ENCODE measurements at places on chromosomes 13 and 19.

- no peak for DNase-seq
Observed at GRCh38 chr13:26980099-26981031, 191.2 kb downstream of the USP12 start.

DNA sequence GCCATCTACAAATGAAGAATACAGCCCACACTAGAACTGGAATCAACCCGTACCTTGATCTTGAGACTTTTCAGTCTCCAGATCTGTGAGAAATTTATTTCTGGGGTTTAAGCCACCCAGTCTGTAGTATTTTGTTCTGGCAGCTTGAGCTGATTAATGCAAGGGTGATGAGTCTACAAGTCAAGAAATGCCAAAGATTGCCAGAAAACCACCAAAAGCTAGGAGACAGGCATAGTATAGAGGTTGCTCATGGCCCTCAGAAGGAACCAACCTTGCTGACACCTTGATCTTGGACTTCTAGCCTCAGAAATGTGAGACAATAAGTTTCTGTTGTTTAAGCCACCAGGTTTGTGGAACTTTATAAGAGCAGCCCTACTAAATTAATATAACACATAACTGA is 428.2 kb upstream of the KLF12 start:
- no peak for DNase-seq

- no peak for DNase-seq
Observed at GRCh38 chr19:36163813-36164212, 11.6 kb upstream of the COX7A1 start.

GRCh38 chr13:112771877-112772538 is 82.2 kb downstream of the ATP11A start:
- DNase-seq = no peak

- DNase-seq = no peak
Observed at GRCh38 chr13:54574791-54575190, 1546.2 kb downstream of the OLFM4 start.

DNA sequence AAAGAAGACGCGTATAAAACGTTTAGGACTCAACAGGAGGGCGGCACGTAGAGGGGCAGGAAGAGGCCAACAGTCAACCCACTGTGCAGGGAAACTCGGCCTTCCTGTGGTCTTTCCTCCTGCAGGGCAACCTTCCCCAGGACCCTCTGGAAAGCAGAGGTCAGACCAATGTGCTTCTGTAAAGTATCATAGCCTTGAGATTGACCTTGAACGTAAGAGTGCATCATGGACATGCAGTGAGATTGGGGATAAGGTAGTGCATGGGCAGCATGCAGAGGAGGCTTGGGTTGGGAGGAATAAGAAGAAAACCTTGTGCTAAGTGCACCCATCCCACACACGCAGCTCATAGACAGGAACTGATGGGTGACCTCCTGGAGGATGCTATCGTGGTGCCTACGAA is 34.0 kb upstream of the ZNF507 start:
- DNase-seq = no peak

GRCh38 chr13:48494874-48495273 is 38.0 kb downstream of the RCBTB2 start:
- no peak for DNase-seq

GRCh38 chr19:1026783-1027649 is 608 bp downstream of the CNN2 start:
- no peak for DNase-seq

- DNase-seq = peak; percentile 89
Observed at GRCh38 chr19:53977429-53977990, 13.9 kb upstream of the CACNG6 start.

- DNase-seq = no peak
Observed at GRCh38 chr19:4327877-4328242, 10.8 kb downstream of the STAP2 start.

GRCh38 chr13:26895808-26896466 is 135.4 kb upstream of the GPR12 start:
- no peak for DNase-seq

GRCh38 chr13:33111414-33112110 is 95.3 kb downstream of the KL start:
- no peak for DNase-seq

DNA sequence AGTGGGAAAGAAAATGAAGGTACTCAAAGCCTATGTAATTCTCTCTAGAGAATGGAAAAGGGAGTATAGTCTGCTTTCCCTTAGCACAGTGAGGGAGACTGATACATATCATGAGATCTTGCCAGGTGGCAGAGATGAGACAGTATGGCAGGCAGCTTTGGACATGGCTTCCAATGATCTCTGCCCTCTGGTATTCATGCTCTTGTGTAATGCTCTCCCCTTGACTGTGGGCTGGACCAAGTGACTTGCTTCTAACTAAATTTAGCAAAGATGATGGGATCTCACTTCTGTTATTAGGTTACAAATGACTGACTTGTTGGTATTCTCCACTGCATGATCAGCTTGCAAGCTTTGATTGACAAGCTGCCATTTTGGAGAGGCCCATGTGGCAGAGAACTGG is 10.2 kb downstream of the ZNF132 start:
- DNase-seq = no peak

DNA sequence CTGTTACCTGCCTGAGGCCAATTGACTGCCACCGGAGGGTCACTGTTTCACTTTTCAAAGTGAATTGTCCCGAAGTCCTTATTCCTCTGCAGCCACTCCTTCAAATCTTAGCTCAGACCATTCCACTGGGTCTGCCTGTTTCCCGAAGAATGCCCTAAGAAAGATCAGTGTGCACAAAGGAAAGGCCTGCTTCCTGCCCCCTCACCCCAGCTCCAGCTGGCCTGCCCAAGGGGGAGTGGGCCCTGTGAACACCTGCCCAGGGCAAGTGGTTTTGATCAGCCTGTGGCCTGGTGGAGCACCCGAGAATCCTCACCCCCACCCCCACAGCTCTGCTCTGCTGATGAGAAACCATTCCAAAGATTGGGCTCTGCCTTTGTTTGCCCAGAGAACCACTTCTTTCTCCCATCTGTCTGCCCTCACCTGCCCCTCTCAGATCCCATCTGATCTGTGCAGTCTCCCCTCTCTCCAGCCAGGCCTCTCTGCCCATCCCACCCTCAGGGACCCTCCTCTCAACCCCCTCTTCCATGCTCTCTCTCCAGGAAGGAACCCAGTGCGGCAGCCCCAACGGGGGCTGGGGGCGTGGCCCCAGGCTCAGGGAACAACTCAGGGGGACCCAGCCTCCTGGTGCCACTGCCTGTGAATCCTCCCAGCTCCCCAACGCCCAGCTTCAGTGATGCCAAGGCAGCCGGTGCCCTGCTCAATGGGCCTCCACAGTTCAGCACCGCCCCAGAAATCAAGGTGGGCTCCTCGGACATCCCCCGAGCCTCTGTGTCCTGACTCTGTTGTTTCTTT is 10.3 kb downstream of the LENG1 start:
- no peak for DNase-seq

DNA sequence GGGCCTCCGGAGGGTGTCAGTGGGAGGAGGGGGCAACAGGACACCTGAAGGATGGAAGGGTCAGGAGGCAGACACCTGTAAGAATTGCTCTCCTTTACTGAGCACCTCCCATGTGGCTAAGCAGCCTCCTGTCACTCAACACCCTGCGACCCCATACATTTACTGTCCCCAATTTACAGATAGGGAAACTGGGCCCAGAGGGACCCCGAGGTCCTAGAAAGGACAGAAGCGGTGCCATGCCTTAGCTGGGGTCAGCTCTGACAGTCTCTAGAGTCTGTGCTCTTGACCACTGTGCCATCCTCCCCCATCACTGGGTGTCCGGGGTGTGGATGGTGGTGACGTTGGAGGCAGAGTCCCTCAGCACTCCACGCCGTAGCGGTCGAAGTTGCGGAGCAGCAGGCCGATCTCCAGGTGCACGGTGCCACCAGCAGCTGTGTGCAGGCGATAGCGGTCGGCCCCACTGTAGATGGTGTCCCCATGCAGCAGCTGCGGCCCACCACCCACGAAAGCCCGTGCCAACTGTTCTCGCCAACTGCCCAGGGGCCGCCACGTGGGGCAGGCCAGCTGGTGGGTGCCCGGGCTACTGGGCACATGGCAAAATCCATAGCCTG is 726 bp upstream of the TGFB1 start:
- no peak for DNase-seq

DNA sequence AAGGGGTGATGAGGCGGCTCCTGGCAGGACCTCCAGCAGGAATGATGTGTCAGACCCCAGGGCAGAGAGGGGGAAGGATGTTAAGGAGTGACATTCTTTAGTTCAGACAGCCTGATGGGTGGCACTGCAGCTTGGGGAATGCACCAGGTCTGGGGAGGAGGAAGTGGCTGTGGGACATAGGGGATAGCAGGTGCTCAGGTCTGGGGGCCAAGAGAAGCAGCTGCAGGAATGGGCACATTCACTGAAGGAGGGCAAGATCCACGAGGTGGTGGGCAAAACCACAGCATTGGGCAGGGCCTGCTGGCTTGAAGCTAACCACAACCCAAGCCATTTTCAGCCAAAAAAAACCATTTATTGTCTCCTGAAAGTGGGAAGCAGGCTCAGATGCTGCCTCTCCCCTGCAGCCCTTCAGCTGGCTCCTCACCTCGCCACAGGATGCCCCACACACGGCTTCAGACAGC is 26.5 kb downstream of the COMP start:
- DNase-seq = no peak

DNA sequence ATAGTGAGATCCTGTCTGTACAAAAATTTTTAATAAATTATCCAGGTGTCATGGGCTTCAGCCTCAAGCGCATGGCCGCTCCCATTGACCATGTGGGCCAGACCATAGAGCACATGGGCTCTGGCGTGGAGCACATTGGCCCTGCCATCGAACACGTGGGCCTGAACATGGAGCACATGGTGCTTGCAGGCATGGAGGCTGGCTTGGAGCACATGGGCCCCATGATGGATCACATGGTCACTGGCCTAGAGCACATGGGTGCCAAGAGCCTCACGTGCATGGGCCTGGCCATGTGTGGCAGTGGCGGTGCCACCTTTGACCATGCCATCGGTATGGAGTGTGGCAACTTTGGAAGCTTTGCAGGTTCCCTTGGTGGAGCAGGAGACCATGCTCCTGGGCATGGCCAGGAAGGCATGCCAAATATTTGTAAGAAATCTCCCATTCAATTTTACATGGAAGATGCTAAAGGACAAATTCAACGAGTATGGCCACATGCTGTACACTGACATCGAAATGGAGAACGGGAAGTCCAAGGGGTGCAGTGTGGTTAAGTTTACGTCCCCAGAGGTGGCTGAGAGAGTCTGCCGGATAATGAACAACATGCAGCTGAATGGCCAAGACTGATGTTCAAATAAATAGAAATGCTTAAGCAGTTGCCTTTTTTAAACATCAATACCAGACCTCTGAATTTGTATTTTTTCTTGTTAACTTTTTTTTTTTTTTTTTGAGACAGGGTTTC is 21.3 kb upstream of the SLC1A5 start:
- no peak for DNase-seq

GRCh38 chr13:111462221-111462764 is 141.9 kb downstream of the TEX29 start:
- no peak for DNase-seq

GRCh38 chr13:101795025-101795424 is 342.6 kb downstream of the ITGBL1 start:
- peak; percentile 92 for DNase-seq

DNA sequence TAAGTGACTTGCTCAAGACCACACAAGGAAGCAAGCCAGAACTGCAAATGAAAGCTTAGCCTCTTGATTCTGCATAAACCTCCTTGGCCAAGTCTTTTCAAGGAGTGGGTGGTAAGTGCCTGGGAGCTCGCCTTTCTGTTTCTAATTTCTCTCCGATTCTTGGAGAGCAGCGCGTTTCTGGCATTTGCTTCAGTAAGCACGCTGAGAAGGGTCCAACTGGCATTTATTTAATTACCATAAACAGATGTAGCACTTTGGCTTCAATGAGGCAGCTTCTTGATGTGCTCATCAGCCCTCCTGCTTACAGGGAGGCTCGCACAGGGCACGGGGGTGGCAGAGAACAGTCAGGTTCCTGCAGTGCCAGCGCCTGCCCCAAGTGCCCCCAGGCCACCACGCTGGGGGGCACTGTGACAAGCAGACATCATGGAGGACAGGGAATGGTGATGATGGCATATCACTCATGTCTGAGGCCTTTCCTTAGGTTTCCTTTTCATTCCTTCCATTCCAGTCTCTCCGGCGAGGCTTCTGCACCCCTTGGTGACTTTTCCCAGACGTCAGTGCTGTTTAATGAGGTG is 13.3 kb downstream of the SIAH3 start:
- no peak for DNase-seq

- DNase-seq = no peak
Observed at GRCh38 chr19:14300303-14300702, 80.9 kb upstream of the ADGRE5 start.

- no peak for DNase-seq
Observed at GRCh38 chr13:36323951-36324566, 22.1 kb downstream of the SPART start.

- DNase-seq = no peak
Observed at GRCh38 chr19:53809518-53810186, 14.5 kb downstream of the NLRP12 start.

DNA sequence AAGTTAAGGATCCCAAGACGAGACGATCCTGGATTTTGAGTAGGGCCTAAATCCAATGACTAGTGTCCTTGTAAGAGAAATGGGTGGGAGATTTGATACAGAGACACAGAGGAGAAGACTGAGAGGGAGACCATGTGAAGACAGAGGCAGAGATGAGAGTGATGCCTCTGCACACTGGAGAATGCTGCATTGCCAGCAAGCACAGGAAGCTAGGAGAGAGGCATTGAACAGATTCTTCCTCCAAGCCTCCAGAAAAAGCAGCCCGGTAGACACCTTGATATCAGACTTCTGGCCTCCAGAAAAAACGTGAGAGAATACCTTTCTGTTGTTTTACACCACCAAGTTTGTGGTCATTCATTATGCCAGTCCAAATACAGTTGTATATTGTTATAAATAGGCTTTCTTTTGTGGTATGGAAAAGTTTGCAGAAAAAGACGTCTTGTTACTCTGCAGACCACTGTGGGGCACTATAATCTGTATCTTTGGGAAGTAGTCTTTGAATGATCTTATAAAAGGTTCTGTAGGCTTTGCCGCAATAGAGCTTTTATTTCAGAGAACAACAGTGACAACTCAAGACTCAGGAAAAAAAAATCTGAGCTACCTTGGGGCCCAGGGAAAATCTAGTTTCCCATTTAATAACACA is 17.9 kb upstream of the RFC3 start:
- peak; percentile 82 for DNase-seq

GRCh38 chr19:41016488-41017071 is 25.5 kb downstream of the CYP2B6 start:
- no peak for DNase-seq

- no peak for DNase-seq
Observed at GRCh38 chr19:49136771-49137171, 17.4 kb downstream of the PPFIA3 start.

GRCh38 chr13:65472336-65472735 is 1757.8 kb downstream of the PCDH9 start:
- no peak for DNase-seq

DNA sequence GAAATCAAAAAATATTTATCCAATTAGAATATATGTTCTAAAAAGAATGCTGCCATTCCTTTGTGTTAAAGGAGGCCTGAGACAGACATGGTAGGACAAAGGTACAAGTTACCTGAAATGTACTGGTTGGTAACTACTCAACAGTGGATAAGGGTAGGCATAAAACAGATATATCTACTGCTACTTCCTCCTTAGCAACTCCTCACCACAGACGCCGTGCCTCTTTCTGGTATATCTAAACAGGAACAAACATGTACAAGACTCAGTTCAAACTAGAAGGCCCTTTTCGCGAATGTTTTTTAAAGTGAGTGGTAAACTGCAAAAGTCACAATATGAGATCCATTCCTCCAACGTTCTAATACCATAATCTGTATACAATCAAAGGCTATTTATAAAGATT is 86.9 kb downstream of the TBC1D4 start:
- no peak for DNase-seq

Data from G401 (cell line).